ENCODE measurements at places on chromosomes 2 and 18.

GRCh38 chr2:9548506-9548905 lies 7.1 kb downstream of the ADAM17 start:
- no peak for DNase-seq

DNA sequence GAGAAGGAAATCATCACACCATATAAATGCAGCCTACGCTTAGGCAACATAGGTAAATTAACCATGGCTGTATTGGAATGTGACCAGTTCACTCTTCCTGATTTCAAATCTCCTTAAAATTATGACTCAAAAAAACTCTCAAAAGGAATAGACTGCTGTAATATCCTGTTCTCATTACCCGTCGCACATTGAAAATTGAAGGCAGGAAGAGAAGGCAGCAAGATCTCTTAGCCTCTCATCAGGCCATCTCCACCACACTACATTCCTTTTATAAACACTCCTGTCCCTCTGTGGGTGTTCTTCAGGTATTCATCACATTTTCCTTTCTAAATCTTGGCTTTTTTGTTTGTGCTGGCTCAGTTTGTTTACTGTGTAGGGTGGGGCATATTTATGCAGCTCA lies 83.2 kb downstream of the PPP1R1C start:
- no peak for DNase-seq

DNA sequence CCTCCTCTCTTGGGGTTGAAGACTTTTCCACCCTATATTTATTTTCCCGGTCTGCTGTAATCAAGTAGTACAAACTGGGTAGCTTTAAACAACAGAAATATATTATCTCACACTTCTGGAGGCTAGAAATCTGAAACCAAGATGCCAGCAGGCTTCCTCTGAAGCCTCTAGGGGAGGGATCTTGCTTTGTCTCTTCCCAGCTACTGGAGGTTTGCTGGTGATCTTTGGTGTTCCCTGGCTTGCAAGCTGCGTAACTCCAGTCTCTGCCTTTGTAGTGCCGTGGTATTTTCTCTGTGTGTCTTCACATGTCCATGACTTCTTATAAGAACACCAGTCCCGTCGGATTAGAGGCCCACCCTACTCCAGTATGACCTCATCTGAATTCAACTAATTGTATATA lies 44.4 kb downstream of the MYO3B start:
- DNase-seq = no peak

GRCh38 chr2:107627164-107627563 lies 199.5 kb upstream of the RGPD4 start:
- no peak for DNase-seq

DNA sequence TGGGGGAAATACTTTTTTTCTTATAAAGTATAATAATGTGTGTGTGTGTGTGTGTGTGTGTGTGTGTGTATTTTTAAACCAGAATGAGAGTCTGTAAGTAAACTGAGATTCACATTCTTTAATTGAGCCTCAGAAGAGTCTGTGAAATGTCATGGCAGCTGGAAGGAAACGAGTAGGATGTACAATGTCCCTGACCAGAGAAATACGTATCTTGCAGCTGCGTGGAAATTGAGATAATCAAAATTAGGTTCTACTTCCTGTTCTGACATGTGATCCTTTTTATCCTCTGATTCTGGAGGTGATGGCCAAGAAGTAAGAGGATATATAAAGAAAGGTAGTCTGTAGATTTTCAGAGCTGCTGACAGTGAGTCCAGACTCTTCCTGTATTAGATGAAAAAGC lies 50.0 kb downstream of the SH3RF3 start:
- DNase-seq = no peak

DNA sequence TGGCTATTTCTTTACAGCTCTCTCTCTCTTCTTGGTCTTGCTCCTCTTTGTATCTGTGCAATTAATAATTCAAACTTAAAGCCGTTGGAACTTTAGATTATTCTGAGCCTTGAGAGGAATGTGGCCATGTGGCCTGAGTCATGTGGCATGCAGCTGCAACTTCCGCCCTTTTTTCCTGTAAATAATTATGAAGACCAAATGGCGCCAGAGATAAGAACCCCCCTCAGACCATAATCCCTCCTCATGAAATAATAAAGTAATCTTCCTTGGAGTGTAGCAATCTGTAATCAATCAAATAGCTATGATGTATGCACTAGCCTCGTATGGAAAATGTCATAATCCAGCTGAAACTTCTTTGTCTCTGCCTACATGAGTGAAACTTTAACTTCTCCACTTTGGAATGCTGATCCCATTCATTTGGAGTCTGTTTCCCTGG lies 13.5 kb upstream of the TWSG1 start:
- DNase-seq = peak; percentile 17

- DNase-seq = no peak
Observed at GRCh38 chr2:15973481-15974401, 33.4 kb downstream of the MYCN start.

DNA sequence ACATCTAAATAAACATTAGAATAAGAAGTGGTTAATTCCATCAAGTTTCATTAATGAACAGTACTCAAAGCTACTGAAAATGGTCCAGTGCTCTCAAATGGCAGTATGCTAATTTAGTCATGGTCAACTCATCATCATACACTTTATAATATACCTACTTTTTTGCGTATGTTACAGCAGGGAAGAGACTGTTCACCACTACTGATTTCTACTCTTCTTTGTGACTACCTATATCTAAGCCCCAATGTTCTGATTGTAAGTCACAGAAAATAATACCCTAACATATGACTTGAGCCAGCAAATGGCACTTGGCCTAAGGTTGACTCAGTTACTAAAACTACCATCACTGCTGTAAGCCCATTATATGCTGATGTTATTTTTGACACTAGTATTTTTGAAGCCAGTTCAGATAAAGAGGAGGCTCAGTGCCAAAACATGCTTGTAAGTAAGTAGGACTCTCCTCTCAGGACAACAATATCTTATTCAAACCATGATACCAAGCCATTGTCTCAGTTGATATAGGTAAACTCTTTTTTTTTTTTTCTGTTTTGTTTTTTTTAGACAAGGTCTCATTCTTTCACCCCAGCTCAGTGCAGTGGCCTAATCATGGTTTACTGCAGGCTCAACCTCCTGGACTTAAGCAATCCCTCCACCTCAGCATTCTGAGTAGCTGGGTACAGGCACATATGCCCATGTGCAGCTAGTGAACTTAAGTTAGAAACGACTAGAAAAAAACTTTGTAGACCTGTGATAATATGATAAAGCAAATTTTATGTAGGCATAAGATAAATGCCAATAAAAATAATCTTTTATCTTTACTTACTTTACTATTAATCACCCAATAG lies 266.9 kb downstream of the ZNF385B start:
- DNase-seq = no peak

Data from Caco-2 (cell line).